Stimulated activated CD4-positive, alpha-beta T cell treated with anti-CD3 and anti-CD28 coated beads, Interleukin-4, amount 100 ng/mL, for 1 hour (primary cell): ENCODE measurements at places on chromosomes 4 and X.

DNA sequence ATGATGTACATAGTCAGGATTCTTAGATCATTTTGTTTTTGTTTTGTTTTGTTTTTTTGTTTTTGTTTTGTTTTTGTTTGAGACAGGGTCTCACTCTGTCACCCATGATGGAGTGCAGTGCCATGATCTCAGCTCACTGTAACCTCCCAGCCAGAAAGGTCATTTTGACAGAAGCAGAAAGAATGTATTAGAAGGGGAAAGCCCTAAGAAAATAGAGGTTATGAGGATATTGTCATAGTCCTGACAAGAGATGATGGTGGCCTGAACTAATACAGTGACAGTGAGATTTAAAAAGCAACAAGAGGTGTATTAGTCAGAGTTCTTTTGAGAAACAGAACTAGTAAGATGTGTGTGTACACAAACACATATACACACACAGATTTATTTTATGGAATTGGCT lies 503.3 kb downstream of the RPA4 start:
- no peak for DNase-seq

GRCh38 chr4:791898-792625 lies 33.9 kb downstream of the CPLX1 start:
- peak; percentile 58 for DNase-seq

- DNase-seq: no peak
Measured at GRCh38 chr4:186294160-186294559, 28.2 kb downstream of the F11 start.

DNA sequence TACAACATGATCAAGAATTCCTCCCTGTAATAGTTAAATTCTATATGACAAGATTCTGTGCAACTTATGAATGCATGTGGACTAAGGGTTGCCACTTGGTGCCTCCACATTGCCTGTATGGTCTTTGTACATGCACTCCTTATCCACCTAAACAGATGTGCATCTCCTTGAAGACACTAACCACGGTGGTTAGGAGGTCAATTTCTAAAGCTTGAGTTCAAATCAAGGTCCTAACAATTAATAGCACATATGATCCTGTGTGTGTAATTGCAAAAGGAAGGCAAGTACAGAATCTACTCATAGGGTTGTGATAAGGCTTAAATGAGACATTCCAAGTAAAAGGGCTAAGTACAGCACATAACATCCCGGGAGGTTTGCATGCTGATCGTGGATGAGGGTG lies 1.5 kb upstream of the IL21 start:
- DNase-seq: no peak

GRCh38 chr4:79413032-79413885 lies 5.2 kb upstream of the GK2 start:
- no peak for DNase-seq

DNA sequence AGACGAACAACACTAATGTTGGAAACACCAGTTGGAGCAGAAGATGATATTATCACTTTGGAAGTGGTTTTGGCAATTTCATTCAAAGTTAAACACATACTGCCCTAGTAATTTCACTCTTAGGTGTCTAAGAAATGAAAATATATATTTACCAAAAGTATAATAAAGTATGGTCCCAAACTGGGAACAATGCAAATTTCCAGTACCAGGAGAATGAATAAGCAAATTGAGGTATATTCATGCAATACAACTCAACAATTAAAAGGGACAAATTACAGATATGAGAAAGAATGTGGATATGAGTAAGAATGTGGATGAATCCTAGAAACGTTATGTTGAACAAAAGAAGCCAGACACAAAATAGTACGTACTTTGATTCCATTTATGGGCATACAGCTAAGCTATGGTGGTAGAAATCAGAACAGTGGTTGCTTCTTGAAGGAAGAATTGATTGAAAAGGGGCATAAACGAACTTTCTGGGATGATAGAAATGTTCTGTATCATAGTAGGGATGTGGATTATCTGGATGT lies 10.0 kb downstream of the ELMOD2 start:
- no peak for DNase-seq

DNA sequence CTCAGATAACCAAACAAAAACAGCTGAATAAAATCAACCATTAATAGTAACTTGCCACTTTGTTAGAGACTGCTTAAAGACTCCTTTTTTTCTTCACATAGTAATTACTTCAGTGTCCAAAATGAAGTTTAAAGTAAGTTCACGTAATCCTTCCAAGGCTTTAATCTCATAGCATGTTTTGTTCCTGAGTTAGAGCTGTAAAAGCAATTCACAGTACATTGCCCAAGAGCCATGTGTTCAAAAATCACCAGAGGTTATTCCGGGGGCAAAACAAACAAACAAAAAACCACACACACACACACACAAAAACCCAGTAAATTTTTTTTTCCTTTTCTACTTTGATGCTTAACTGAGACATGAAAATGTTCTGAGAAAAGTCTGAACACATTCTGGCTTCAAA lies 6.1 kb downstream of the GPR82 start:
- DNase-seq: no peak

GRCh38 chr4:169369634-169370033 lies 98.9 kb upstream of the SH3RF1 start:
- no peak for DNase-seq

- DNase-seq: no peak
Measured at GRCh38 chrX:11287505-11287904, 5.7 kb upstream of the AMELX start.

DNA sequence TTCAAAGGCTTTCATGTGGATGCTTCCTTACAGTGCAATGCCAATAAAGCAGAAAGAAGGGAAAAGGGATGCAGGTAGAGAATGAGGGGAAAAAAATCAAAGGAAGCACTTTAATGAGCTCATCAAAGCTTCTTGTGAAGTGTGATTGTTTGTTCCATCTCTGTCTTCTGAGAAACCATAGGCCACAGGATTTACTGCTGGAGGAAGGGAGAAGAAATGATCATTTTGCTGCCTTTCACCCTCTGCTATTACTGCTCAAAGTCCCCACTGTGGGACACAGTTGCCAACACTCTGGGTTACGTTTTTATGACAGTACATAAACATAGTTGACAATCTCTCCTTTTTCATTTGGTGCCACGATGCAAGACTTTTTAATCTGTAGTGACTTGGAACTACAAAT lies 558.0 kb upstream of the TECRL start:
- no peak for DNase-seq

DNA sequence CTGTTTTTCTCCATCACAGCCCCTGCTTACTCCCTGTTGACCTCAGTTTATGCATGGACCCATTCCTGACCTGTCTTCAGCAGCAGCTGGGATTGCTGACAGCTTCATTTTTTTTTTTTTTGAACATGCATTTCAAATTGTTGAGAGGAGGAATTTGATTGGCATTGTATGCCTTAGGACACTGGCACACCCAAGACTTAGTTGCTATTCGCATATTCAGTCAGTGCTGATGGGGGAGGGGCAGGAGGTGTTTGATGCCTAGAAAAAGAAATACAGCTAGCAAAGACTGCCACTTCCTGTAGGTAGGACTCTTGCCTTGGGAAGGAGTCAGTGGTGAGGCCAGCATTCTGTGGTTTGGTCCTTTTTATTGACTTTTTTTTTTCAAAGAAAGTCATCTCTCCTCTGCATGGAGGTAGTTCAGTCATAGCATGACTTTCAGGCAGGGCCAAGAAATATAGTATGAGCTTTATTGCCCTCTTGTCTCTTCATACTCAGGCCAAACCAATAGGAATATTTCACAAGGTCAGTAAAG lies 33.6 kb upstream of the XK start:
- no peak for DNase-seq

DNA sequence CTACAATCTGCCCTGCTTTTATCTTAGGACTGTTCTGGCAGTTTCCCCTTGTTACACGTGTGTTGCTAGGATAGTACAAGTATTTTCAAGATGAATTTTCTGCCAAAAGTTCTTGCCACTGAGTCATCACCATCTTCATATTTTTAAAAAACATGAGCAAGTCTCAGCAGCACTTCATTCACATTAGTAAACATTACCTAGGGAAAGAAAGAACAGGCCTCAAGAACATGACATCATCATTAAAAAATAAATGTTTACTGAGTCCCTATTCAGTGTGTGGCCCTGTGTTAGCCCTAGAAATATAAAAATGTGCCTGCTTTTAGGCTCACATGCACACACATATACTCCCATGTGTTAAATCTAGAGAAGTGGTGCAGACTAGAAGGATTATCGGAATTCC lies 18.7 kb upstream of the GPC3 start:
- no peak for DNase-seq

DNA sequence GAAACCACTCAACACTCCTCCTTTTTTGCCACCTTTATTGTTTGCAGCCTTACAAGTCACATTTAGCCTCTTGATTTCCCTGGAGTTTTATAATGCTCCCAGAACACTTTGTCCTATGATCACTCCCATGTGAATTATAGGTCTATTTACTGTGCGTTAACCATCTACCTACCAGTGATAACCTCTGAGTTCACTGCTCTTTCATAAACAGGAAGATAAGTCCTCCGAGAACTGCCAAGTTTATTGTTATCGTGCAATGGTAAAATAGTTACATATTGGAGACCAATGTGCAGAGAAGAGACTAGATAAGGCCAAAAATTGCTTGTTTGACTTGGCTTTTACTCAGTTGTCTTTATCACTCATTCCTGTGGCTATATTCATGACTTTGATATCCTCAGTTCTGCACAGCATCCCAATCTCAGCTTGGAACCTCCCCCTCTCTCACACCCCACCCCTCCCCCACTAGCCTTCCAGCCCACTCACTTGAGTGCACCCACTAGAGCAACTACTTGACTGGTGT lies 12.9 kb upstream of the NUDT9 start:
- no peak for DNase-seq

GRCh38 chr4:1379801-1380331 lies 26.4 kb downstream of the NKX1-1 start:
- DNase-seq: no peak

GRCh38 chrX:54945224-54945623 lies 24.6 kb downstream of the TRO start:
- no peak for DNase-seq

DNA sequence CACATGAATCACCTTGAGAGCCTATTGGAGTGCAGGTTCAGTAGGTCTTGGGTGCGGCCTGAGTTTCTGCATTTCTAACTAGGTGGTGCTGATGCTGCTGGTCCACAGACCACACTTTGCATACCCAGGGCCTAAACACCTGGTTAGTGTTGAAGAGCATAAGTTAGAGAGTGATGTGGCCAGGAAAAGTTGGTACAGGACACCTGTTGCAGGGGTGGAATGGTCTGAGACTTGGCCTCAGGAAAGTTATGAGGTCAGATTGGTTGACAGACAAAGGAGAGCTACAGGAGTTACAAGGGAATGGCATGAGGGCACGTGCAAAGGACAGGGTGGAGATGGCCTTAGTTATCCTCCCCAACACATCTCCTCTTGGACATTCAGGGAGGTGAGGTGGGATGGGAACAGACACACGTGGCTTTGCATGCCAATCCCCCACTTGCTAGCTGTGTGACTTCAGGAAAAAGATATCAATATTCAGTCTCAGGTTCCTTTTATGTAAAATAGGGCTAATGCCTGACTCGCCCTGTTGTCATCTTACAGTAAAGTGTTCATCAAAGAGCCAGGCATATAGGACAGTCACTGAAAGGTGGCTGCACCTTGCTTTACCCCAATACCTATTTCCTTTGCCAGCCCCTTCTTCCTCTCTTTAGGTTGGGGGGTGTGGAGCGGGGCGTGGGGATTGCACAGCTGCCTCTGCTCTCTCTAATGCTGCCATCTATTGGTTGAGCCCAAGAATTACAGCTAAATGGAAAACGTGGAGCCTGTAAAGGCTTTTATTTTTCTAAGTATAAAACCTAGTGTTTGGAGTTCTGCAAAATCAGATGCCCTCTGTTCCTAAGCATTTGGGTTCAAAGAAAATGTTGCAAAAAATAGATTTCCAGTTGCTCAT lies 47.5 kb downstream of the ATG4A start:
- no peak for DNase-seq

GRCh38 chr4:26176598-26177149 lies 144.1 kb upstream of the RBPJ start:
- no peak for DNase-seq

GRCh38 chr4:26056406-26056805 lies 142.4 kb downstream of the SMIM20 start:
- DNase-seq: no peak

- DNase-seq: no peak
Measured at GRCh38 chrX:103197721-103198306, 17.1 kb upstream of the BEX4 start.

DNA sequence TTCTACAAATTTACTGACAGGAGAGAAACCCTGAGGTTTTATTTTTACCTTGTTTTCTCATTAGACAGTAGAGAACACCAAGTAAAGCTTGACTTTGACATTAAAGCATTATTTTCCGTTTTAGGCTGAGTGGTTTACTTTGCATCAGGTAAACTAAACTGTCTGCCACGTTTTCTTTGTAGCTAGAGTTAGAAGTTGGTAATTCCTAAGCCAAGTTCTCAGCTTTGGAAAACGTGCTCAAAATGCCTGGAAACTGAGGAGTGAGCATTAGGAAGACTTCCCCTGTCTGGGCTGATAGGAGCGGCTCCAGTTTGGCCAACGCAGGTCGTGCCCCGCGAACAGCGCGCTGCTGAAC lies 819 bp downstream of the PDLIM3 start:
- no peak for DNase-seq

- DNase-seq: no peak
Measured at GRCh38 chr4:4416981-4417380, 30.1 kb downstream of the NSG1 start.

GRCh38 chr4:31929676-31930345 lies 1209.6 kb downstream of the PCDH7 start:
- no peak for DNase-seq

DNA sequence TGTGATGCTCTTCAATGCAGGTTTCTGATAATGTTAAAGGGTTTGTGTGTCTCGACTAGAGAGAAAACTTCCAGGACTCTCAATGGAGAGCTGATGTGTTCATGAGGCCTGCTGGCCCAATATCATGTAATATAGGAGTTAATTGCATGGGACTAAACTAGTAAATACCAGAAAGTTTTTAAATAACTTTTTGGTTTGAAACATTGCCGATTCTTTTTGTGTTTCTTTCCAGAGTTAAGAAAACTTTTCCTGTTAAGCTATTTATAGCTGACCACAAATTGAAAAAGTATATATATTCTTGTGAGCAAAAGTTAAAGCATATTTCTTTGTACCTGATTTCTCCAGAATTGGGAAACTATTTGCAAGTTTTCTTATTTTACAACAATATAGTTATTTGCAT lies 49.7 kb downstream of the FAM9B start:
- DNase-seq: no peak

- no peak for DNase-seq
Measured at GRCh38 chr4:55721651-55722050, 85.6 kb upstream of the NMU start.

- no peak for DNase-seq
Measured at GRCh38 chr4:178275671-178276360, 833.6 kb upstream of the AGA start.

- DNase-seq: no peak
Measured at GRCh38 chr4:77003400-77003799, 53.8 kb downstream of the SEPTIN11 start.
